ENCODE measurements at places on chromosomes 6 and 20. TPM values are rescaled to one million over a fixed set of nuclear protein-coding genes. Genes with fewer than 3 reads are reported as not detected.

The TULP4 gene
- total RNA-seq: 107 TPM

The MTO1 gene
- 30.0 TPM for total RNA-seq

The ABHD16B gene
- total RNA-seq: not detected

The PRR18 gene
- not detected for total RNA-seq

The CALHM5 gene
- total RNA-seq: 8.7 TPM

The BMP2 gene
- 8.8 TPM for total RNA-seq

The CYP21A2 gene
- total RNA-seq: not detected

The SLC2A4RG gene
- 14.4 TPM for total RNA-seq

The SPACA1 gene
- total RNA-seq: not detected

The NSFL1C gene
- total RNA-seq: 16.1 TPM

The IL20RA gene
- 0.55 TPM for total RNA-seq

The PPP1R3D gene
- total RNA-seq: 6.4 TPM

The MLN gene
- total RNA-seq: not detected

The SPATA2 gene
- total RNA-seq: 0.83 TPM

The ZNF311 gene
- total RNA-seq: 1.9 TPM

The TRIM40 gene
- not detected for total RNA-seq

The CPNE5 gene
- total RNA-seq: 0.55 TPM

The TOX2 gene
- 1.1 TPM for total RNA-seq

The PRND gene
- 0.14 TPM for total RNA-seq

The ESR1 gene
- 0.92 TPM for total RNA-seq

The ACTL10 gene
- total RNA-seq: 1.9 TPM

The RBM24 gene
- total RNA-seq: 3.5 TPM

The HS3ST5 gene
- 0.14 TPM for total RNA-seq

The RNF217 gene
- 16.8 TPM for total RNA-seq

The SALL4 gene
- total RNA-seq: 0.28 TPM

The VNN1 gene
- under 0.01 TPM for total RNA-seq

The TRAPPC3L gene
- 0.14 TPM for total RNA-seq

The MRPS18B gene
- 36.4 TPM for total RNA-seq

All from smooth muscle cell of bladder (primary cell).